ENCODE measurements at places on chromosomes 16 and 17.

- no peak for DNase-seq
These were observed 18.0 kb downstream of the FAM234A start for GRCh38 chr16:252366-253337.

GRCh38 chr17:40621578-40621977 is 26.0 kb downstream of the SMARCE1 start:
- no peak for DNase-seq

GRCh38 chr17:69654981-69655855 is 240.7 kb downstream of the MAP2K6 start:
- no peak for DNase-seq

DNA sequence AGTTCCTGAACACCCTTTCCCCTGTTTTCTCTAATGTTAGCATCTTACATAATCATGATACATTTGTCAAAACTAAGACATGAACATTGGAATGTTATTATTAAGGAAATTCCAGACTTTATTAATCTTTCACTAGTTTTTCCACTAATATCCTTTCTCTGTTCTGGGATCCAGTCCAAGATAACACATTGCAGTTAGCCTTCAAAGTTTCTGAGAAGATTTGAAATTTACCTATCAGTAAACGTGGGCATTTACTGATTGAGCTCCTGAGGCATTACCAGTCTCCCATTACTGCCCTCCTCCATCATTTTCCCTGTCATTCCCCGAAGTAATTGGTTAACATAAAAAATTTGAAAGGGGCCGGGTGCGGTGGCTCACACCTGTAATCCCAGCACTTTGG is 5.7 kb upstream of the CD300LG start:
- DNase-seq, result no peak

GRCh38 chr16:8644211-8645140 is 23.0 kb downstream of the METTL22 start:
- no peak for DNase-seq

DNA sequence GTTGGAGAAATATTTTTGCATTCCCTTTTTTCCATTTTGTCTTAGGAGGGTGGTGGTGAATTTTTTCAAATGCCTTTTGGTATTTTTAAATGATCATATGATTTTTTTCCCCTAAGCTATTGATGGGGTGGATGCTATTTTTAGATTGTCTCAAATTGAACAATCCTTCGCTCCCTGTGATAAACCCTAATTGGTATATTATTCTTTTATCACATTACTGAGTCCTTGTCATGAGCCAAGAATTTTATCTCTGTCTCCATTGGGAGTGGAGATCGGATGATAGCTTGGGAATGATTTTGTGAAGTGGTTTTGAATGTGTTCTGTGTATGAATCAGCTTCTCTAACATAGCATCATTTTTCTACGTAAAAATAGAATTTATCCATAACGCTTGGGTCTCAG is 15.4 kb downstream of the NECAB2 start:
- DNase-seq, result no peak

DNA sequence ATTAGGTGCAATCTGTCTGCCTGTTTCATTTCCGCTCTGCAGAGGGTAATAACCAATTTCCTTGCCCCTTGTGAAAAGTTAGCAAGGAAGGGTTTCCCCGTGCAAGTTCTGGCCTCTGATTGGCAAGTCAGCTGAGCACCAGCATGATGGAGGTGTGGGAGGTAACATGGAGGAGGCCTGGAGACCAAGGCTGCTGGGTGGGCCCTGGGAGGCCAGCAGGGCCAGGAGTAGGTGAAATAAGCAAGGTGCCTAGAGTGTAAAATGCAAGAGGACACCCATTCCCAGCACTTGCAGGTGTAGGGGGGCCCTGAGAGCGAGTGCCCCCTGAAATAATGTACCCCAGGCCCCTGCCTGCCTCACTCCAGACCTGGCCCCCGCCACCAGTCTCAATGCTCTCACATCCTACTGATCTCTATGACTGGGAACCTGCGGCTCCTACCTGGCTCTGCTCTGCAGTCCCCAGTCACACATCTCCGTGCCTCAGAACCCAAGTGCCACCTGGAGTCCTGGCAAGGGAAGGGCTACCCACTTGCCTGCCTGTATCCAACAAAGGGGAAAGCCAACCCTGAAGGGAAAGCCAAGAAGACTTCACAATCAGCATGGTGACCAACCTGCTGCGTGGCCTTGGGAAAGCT is 116.2 kb downstream of the C16orf78 start:
- DNase-seq, result no peak

- DNase-seq, result no peak
These were observed 221.9 kb upstream of the GSE1 start for GRCh38 chr16:85391175-85391707.

DNA sequence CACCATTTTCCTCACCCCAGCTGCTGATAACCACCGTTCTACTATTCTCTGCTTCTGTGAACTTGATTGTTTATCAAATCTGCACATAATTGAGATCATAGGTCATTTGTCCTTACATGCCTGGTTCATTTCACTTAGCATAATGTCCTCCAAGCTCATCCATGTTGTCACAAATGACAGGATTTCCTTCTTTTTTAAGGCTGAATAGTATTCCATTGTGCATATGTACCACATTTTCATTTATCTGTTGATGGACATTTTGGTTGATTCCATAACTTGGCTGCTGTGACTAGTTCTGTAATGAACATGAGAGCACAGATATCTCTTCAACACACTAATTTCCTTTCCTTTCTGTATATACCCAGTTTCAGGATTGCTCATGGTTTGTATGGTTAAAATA is 225.3 kb upstream of the TBX2 start:
- DNase-seq, result no peak

DNA sequence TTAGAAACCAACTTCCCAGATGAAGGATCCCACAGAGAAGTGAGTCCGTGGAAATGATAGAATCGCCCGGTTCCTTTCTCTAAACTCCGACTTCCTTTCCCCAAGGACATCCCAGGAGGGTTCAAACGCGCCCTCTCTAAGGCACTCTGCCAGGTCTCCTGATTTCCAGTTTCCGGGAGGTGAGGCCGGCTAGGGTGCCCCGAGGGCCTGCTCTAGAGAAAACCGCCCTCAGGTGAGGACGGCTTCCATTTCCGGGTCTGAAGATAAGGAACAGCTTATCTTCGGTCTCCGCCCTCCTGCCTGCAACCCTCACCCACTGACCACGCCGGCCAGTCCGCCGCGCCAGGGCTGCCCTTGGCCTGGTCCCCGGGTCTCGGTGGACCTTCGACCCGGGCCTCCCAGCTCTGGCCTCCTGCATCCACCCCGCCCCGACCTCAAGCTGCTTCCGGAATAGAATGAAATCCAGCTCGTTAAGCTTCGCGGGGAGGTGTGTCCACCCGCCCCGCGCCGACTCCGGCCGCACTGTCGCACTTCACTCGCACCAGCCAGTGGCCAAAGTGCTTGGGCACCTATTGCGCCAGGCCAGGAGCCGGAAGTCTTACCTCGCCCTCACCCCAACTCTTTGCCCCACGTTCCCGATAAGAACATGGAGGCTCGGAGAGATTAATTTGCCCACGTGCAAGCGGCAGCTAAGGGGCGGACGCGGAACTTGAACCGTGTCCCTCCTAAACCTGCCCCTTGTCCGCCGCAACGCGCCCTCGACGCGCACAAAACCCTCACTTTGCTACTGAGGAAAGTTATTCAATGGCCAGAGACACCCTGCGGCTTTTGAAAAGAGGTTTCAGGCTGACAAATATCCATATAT is 836 bp upstream of the MMP15 start:
- no peak for DNase-seq

DNA sequence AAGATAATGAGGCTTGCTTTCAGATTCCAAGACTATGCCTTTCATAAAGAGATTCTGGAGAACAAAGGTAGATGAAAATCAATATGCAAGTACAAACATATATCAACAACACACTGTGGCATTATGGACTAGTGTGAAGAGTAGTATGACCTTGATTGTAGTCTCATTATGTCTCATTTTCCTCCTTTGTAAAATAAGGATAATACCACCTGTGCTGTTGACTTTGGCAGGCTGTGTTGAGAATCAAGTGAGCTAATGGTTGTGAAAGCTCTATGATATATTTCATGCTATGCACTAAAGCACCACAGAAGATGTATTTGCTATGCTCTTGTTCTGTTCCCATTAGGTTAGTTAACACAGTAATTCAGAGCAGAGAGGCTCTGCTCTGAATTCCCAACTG is 78.5 kb upstream of the NACA2 start:
- DNase-seq, result no peak
